ENCODE measurements at places on chromosomes 1 and 21.

DNA sequence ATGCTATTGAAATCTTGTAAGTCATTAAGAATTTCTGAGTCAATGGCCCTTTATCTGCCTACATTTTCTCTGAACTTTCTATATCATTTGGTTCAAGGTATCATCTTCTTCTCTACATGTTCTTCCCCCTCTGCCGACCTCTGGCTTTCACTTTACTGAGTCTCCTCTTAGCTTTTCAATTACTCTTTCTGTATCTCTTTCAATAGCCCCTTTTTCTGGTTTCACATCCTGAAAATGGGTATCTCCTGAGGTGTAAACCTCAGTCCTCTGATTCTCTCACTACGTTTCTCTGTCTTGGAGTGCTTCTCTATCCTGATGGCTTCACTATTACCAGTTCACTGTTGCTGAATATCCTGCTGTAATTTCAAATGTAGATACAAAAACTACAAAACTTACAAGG is 98.9 kb downstream of the LYST start:
- DNase-seq, result no peak

- DNase-seq, result no peak
These were observed 20.6 kb upstream of the APOBEC4 start for GRCh38 chr1:183673605-183674323.

DNA sequence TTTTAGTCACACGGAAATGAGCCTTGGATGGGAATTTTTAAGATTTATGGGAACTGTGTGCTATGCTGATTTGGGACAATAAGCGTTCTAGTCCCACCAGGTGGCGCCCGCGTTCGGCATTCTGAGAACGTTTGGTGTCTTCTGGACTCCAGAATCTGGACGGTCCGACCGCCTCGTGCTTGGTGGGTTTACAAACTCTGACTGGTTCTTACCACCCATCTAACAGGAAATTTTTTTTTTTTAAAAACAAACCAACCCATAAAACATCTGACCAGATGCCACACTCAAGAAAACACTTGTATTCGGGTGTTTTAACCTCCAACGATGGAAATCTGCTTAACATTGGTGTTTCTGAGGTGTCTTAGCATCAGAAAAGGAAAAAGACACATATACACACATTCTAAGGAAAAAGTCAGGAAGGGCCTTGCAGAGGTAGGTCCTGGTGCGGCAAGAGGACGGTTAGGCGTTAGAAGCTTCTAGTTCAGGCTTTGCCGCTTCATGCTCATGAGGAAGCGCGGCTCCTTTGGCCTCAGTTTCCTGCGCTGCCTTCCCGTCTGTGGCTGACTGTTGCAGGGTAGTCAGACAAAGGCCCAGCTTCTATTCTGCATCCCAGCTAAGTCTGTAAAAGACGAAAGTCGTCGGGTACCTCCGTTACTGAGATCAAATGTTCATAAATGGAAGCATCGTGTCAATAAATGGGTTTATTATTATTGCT is 814 bp upstream of the DYRK3 start:
- peak; percentile 44 for DNase-seq

DNA sequence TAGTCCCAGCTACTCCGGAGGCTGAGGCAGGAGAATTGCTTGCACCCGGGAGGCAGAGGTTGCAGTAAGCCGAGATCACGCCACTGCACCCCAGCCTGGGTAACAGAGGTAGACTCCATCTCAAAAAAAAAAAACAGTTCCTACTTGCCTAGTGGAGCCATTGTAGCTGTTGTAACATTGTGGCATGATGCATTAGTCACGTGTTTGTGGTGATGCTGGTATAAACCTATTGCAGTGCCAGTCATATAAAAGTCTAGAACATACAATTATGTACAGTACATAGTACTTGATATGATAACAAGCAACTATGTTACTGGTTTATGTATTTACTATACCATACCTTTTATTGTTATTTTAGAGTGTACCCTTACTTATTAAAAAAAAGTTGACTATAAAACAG is 16.2 kb downstream of the KYAT3 start:
- DNase-seq, result no peak

DNA sequence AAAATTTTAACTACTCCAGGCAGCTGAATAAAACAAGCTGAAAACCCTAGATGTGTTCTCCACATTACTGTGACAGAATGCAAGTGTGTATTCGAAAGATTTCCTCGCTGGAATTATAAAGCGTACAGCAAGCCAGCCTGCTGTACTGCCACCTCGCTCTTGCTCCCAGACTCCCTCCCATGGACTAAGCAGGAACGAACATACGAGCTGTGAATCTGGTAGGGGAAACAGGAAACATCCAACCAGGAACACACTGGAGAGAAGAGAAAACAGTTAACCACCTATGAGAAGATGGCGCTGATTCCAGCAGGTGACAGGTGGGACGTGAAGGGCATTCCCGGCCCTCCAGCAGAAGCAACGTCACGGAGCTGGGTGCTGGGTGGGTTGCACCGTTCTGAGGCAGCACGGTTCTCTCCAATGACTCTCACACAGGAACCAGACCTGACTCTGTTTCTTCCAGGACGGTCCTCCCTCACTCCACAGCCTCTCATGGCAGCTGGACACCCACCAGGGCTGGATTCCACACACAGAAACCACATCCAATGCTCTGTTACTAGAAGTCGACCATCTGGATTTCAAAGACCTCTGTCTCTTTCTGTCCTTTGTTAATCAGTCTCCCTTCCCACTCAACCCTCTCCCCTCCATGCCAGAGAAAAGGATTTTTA is 219.2 kb downstream of the RERE start:
- DNase-seq, result no peak

All from activated naive CD8-positive, alpha-beta T cell treated with anti-CD3 and anti-CD28 coated beads, Interleukin-2, amount 50 U/mL, for 16 hours (primary cell).